ENCODE measurements at places on chromosomes 6 and 20. TPM values are rescaled to one million over a fixed set of nuclear protein-coding genes. Genes with fewer than 3 reads are reported as not detected.

DNA sequence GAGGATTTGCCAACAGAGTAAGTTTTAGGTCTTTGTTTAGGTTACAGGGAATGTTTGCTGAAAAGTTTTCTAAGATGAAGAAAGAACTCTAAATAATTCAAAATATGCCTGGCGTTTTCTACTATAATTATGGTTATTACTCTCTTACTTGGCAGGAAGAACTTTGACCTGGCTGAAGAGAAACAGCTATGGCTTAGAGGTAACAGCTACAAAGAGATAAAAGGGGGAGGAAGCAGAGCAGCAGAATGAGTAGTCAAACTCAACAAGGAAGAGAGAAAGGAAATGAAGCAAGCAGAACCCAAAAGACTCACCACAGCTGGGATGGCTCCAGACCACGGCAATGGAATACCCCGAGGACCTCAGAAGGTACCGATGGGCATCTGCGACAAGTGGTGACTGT lies 95.6 kb downstream of the KIF16B start:
- no peak for DNase-seq

GRCh38 chr6:166502453-166502852 lies 84.0 kb downstream of the RAMACL start:
- DNase-seq, result no peak

DNA sequence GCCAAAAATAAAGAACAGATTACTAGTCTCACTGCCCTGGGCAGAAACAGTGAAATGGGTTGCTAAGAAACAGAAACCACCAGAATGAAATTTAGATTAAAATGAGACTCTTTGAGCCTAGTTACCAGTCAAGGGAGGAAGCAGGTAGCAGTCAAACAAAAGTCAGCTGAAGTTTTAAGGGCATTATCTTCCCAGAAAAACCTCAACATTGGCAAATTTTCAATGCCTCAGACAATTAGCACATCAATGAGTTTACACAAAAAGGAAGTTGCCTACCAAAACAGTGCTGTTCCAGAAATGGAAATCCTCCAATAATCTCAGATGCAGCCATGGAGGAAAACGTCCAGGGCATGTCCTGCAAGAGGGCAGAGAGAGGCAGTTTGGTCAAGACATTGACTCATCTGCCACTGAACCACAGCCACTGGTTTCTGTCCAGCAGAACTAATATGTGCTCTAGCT lies 399.7 kb upstream of the ADGRB3 start:
- peak; percentile 58 for DNase-seq

DNA sequence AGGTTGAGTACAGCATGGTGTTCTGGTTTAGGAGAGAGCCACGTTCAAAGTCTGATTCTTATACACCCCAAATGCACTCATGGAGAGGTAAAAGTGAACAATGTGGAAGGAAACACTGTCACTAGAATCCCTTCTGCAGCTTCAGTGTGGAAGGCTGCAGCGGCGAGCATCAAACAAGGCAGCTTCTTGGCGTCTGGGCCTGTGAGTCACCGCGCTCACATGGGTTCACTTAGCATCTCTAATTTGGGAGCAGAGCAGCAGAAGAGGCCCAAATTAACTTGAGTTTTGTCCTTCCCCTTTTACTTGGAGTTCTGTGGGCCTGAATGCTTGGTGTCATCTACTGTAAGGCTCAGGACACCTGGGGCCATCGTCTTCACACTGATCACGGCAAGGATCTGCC lies 10.9 kb upstream of the E2F1 start:
- no peak for DNase-seq

Gene PRR18
- total RNA-seq, result not detected

Measured in fibroblast of lung (primary cell).